ENCODE measurements at places on chromosomes 1 and 21. TPM values are rescaled to one million over a fixed set of nuclear protein-coding genes. Genes with fewer than 3 reads are reported as not detected.
A peak's percentile ranks its signal among the peaks of the same experiment; 100 is the strongest.

DNA sequence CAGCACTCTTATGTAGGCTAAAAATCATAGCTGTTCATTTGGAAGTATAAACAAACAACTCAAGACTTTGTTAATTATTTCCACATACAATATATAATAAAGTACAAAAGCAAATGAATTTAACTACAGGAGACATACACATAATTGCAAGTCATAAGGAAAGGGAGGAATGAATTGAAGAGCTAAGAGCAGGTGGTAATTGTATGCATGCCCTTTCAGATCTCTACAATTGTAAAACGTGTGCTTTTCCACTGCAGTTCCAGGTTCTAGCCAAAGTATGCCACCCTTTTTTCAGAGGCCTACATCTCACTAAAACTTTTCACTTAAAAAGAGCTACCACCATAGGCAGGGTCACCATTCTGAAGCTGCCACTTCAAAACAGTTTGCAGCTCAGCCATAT, 42.8 kb upstream of the HP1BP3 start:
- DNase-seq = no peak

DNA sequence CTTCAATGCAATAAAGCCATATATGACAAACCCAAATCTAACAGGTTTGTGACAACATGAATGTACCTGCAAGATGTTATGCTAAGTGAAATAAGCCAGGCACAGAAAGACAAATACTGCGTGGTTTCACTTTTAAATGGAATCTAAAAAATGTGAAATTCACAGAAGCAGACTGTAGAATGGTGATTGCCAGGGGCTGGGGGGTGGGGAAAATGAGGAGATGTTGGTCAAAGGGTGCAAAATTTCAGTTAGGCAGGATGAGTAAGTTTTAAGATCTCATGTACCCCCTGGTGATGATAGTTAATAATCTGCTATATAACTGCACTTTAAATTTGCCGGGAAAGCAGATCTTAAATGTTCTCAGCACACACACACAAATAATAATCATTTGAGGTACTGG, 160.5 kb downstream of the PTBP2 start:
- DNase-seq = no peak

DNA sequence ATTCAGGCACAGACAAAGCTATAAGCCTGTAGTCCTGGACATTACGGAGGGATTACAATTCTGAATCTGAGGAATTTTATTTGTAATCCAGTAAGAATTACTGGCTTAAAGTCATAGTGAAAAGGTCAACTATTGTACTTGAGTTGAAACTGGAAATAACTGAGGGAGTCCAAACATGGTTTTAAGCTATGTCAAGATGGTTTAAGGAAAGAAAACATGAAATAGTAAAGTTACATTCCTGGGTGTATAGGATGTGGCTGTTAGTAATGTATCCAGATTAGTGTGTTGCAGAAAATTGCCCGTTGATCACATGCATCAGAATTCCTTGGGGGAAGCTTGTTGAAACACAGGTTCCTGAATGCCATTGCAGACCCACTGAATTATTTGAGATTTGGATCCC, 124.8 kb upstream of the GORAB start:
- DNase-seq = no peak

DNA sequence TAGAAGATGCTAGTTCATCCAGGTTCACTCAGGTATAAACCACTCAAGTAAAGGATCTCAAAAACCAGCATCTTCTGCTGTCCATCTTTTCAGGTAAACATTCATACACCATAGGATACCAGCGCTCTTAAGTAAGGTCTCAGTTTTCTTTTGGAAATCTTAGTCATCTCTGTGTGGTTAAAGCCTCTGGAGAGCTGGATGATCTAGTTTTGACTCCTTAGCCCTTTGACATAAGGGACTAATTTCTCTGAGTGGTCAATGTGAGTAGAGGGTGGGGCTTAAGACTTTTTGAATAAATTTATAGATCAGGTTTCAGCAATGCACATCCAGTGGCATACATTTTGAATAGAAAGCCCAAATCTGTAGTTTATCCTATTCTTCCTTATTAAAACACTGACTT, 92.3 kb downstream of the CTH start:
- DNase-seq = no peak

DNA sequence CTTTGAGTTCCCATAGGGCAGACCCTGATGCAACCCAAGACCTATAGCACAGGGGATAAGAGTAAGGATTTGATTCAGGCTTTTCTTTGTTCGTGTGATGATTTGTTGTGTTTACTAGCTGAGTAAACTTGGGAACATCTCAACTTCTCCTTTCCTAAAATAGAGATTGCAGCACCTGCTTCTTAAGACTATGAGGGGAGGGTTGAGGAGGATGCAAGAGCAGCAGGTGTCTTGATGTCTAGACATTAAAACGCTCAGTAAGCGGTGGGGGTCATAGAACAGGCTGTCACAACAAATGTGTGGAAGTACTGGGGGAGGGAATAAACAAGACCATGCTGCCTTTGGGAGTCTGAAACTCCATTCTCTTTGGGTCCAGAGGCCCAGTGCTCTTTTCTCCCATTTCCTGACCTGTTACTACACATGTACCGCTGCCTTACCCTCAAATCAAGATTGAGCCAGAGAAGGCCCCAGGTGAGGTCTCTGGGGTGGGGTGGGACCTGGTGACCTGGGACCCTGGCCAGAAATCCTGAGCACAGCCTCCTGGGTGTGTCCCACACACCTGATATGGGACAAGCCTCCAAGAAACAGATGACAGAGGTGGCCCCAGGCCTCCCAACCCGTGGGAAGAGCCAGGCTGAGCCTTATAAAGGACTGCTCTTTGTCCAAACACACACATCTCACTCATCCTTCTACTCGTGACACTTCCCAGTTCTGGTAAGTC, at the start of gene S100A7A:
Gene S100A7A (plus strand): TSS at position 671 of the 721 bp plus-strand sequence. CDS start 1,563 bp downstream, outside the sequence.
- DNase-seq = no peak

DNA sequence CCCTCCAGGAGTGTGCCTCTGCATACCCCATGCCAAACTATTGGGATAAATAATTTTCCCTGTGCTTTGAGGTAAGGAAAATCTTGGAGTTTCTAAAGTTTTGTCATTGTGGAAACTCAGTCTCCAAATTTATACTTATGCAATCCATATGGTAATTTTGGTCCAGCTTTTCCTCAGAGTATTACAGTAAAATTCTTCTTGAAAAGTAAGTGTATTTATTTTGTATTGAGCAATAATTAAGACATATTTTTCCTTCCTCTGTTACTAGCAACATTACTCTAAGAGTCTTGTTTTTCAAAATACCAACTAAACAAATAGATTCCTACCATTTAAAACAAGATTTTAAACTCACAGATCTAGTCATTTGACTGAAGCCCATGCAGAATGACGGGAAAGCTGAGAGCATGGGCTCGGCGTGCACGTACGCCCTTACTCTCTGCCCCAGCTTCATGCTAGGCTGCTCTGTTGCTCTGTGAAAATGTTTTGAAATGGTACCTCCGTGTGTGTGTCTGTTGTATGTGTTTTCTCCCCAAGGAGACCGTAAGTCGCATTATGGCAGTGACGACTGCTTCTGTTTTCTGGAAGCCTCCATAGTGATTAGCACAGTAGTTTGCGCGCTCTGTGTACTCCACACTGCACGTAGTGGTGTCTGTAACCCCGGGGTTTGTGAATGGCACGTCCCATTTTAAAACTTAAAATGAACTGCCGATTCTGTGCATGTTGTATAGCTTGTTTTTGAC, 165.3 kb downstream of the SDCCAG8 start:
- no peak for DNase-seq

DNA sequence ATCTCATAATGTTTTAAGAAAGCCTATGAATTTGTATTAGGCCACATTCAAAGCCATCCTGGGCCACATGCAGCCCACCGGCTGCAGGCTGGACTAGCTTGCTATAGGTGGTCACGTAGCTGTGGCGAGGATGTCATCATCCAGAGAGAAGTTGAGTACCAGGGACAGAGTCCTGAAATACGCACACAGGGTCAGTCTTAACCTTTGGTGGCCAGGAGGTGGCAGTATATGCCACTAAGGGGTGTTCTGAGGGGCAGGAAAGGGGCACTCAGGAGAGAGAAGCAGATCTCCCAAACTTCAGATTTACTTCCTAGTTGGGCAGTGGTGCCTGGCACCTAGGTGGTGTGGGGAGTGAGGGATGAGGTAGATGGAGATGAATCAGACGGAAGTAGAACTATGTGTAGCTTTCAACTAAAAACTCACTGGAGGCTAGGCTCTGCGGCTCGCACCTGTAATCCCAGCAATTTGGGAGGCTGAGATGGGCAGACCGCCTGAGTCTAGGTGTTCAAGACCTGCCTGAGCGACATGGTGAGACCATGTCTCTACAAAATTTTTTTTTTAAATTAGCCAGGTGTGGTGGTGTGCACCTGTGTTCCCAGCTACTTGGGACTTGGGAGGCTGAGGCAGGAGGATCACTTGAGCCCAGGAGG, 16.3 kb upstream of the CDK18 start:
- peak; percentile 69 for DNase-seq

DNA sequence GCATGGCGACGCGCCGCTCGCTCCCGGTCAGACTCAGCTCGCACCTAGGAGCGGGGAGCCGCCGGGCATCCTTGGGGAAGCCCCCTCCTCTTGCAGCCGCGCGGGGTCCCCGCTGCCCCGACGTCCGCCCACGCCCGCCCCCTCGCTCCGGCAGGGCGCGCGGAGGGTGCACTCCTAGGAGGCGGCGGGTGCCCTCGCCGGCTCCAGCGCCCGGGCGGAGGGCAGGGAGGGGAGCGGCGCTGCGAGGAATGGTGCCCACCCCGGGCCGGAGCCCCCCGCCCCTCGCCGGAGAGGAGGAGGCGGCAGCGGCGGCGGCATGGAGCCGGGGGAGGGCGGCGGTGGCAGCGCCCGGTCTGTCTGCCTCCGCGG, 488 bp downstream of the FAM78B start:
- no peak for DNase-seq

DNA sequence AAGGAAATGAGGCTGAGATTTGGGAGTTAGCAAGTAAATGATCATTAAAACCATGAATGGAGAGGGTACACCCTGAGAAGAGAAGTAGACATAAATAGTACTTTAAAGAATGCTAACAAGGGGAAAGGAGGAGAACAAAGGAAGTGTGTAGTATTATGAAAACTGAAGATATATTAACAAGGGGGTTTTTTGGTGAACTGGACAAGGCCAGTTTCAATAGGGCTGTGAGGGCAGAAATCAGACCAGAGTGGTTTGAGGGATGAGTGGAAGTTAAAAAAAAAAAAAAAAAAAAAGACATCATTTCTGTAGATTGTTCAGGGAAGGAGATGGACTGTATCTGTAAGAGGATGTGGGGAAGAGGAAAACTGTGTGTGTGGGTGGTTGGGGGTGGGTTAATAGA, 137.1 kb downstream of the PLA2G4A start:
- no peak for DNase-seq

GRCh38 chr1:155989242-155990004, 11.1 kb upstream of the ARHGEF2 start:
- peak; percentile 91 for DNase-seq

GRCh38 chr1:157098519-157098918, 1.1 kb downstream of the ETV3L start:
- no peak for DNase-seq

DNA sequence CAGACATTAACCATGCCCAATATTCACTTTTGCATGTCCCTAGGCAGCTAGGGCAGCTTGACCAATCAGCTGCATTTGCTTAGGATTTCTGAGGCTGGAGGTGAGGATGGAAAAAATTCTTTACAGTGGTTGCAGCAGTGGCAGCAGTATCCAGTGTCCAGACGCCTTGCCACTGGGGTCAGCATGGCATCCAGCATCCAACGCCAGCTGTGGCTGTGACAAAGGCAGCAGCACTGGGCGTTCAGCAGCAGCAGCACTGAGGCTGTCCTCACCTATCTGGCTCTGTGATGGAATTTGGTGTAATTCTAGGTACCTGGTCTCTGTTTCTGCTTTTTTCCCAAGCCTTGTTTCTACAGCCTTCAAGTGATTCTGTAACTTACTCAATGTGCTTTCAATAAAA, 15.5 kb downstream of the RHBDL2 start:
- no peak for DNase-seq

- no peak for DNase-seq
These were observed 59.7 kb downstream of the ROR1 start for GRCh38 chr1:63833363-63834119.

DNA sequence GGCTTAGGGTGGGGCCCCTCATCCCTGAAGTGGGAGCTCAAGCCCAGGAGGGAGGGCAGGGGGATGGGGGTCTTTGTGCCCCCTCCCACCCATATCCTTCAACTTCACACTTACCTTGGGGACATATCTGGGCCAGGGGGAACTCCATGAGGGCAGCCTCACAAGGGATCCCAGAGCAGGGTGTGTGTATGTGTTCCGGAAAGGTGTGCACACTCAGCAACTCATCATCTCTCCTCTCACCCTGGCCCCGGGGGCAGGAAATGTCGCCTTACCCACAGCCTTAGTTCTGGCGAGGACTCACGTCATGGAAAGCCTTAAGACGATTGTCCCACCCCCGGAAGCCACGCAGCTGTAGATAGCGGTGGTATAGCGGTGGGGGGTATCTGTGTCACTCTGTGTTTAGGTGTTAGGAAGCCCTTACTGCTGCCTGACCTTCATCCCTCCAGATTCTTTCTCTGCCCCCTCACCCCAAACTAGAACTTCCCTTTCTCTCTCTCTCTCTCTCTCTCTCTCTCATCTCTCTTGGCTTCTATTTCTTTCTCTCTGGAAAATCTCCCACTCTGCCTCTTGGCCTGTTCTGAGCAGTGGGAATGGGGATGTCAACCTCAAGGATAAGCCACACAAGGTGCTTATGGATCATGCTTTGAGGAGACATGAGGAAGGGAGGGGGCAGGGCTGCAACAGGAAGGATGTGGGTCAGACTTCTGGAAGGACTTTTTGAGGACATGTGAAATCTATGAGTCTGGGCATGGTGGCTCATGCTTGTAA, at the start of gene SH2D2A:
Gene SH2D2A (minus strand): TSS at position 288 of the 768 bp plus-strand sequence. CDS start 140 bp downstream, at position 148.
- peak; percentile 87 for DNase-seq

- no peak for DNase-seq
These were observed at the start of gene PKP1 for GRCh38 chr1:201282931-201283829. Gene PKP1 (plus strand): TSS chr1:201283506. CDS start chr1:201283703, 197 bp downstream.

DNA sequence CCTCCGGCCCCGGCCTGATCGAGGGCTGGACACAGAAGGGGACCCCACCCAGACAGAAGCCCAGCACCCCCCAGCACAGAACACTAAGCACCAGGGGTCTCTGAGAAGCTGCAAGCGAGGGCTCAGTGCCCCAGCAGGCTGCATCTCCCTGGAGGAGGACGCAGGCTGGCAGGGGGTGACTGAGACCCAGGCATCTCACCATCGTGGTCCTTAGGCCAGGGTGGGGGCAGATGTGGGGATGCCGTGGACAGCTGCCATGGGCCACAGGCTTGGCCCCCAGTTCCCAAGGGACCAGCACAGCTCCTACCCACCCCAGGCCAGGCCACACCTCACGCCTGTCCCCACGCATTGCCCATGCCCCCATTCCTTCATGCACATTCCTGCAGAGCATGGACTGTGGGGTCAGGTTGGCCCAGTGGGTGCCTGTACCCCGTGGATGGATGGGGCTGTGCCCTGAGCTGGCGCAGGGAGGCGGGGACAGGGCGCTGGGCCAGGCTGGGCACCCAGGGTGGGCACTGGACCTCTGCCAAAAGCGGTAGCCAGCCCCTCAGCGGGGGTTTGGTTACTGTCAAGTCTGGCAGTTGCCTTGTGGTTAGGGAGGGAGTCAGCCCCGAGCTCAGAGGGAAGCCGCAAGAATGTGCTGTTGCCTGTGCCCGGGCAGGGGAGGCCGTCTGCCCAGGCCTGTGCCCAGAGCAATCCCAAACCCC, 61.5 kb downstream of the ARHGEF16 start:
- no peak for DNase-seq

The LYSMD1 gene
- 16.1 TPM for total RNA-seq

The CACNA1S gene
- total RNA-seq = not detected

The VANGL2 gene
- total RNA-seq = 8.3 TPM

The RPS6KA1 gene
- 2.7 TPM for total RNA-seq

The TNFSF18 gene
- not detected for total RNA-seq

The LCE1E gene
- total RNA-seq = not detected

The IRF2BP2 gene
- total RNA-seq = 107 TPM

The CELA2B gene
- not detected for total RNA-seq

The FAM163A gene
- total RNA-seq = not detected

The FAM20B gene
- 61.7 TPM for total RNA-seq
